ENCODE measurements at places on chromosomes 11 and 22. TPM values are rescaled to one million over a fixed set of nuclear protein-coding genes. Genes with fewer than 3 reads are reported as not detected.

Gene CLTCL1
- total RNA-seq, result 3.8 TPM

Gene CNTF
- total RNA-seq, result 1.7 TPM

Gene OR52A1
- total RNA-seq, result not detected

Gene LSP1
- 23.7 TPM for total RNA-seq

Gene CFAP300
- total RNA-seq, result 2.4 TPM

Gene MUC2
- not detected for total RNA-seq

Gene EIF1AD
- 24.7 TPM for total RNA-seq

Gene OR51B2
- not detected for total RNA-seq

Gene NCF4
- 13.2 TPM for total RNA-seq

Gene HTR3A
- total RNA-seq, result not detected

DNA sequence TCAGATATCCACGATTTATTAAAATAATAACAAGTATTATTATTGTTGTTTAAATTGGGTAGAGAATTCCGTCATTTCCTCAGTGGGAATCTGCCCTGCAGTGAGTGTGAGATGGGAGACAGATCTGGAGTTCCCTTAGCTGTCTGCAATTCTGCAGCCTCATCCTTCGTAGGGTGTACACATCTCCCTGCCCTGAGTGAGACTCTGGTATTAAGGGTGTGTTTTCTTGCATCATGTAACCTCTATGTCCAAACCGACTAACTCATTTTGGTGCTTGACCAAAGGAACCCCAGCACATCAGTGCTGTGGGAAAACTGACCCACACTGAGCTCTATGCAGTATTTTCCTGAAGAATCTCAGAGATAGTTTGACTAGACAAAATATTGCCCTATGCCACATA is 157.6 kb downstream of the LDLRAD3 start:
- DNase-seq, result no peak

- DNase-seq, result no peak
Observed at GRCh38 chr11:74948546-74948897, 369 bp downstream of the XRRA1 start.

DNA sequence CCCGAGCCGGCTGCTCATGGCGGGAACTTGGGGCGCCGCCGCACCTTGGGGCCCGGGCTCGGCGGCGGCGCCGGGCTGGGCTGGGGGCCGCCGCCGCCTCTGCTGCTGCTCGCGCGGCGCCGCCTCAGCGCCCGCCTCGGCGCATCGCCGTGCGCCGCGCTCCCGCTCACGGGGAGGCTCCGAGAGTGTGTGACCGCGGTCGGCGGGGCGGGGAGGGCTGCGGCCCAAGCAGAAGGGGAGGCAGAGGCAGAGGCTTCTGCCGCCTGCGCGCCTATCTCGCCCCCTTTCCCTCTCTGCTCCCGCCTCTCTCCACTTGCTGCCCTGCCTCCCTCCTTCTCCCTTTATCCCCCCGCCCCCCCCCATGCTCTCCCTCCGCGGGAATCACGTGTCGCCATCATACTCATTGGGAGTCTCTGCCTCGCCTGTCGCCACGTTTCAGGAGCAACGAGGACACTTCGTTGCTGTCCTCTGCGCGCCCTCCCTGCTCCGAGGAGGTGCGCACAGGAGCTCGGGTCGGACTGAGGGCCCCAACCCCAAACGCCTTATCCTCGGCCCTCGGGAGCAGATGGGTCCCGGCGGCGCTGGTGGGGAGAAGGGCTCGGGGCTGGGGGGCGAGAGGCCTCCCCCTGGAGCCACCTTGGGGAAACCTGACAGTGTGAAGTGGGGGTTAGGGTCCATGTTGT is at the start of gene GUCY1A2:
Gene GUCY1A2 (minus strand): TSS at position 258 of the 683 bp plus-strand sequence. CDS start 421 bp downstream, outside the sequence.
- no peak for DNase-seq

GRCh38 chr11:111835665-111836064 is 35.7 kb downstream of the ALG9 start:
- DNase-seq, result no peak

- DNase-seq, result no peak
Observed at GRCh38 chr11:23668324-23668723, 808.0 kb upstream of the CCDC179 start.

- DNase-seq, result no peak
Observed at GRCh38 chr22:23263651-23264555, 83.6 kb downstream of the BCR start.

DNA sequence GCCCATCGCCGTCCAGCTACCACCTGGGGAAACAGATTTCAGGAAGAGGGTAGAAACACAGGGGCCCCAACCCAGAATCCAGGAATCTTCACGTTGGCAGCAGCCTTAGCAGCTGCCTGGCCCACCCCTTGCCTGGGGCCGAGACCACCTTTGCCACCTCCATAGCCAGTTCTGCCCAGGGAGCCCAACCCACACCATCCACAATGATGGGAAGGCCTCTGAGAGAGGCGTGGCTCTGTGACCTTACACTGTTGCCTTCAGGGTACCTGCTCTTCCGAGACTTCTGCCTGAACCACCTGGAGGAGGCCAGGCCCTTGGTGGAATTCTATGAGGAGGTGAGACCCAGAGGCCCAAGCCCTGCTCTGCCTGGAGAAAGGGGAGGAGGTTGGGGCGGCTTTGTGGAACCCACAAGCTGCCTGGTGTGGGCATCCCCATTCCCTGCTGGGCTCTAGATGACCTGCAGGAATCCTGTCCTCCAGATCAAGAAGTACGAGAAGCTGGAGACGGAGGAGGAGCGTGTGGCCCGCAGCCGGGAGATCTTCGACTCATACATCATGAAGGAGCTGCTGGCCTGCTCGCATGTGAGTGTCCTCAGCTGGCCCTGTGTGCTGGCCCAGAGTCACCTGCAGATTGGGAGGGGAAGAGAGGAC is 10.0 kb upstream of the ANKRD13D start:
- DNase-seq, result no peak

GRCh38 chr11:76026281-76026680 is 180.0 kb downstream of the WNT11 start:
- DNase-seq, result no peak

GRCh38 chr11:60919320-60919719 is 4.9 kb upstream of the TMEM132A start:
- no peak for DNase-seq

DNA sequence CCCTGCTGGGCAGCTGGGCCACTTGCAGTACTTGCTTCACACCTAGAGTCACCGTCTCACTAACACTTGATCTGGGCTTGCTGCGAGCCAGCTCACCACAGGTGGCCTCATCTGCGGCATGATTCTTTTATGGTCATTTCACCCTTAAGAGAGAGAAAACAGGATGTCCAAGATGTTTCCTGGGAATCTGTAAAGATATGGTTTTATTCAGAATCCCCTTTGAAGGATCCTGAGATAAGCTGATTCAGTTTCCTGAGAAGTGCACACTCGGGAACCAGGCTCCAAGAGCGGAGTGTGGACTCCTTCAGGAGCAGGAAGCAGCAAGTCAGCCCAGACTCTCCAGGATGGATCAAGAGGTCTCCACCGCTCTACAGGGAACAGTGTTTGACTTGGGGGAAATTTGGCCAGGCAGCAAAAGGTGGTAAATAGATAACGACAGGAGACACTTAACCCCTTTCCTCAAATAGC is 21.8 kb upstream of the TP53AIP1 start:
- no peak for DNase-seq

- DNase-seq, result peak; percentile 83
Observed at GRCh38 chr11:61429691-61430582, at the start of the genes CPSF7 and SDHAF2. CPSF7 (minus strand) TSS chr11:61429975; CDS start chr11:61429235, 740 bp downstream. SDHAF2 (plus strand) TSS chr11:61430124; CDS start chr11:61430147, 23 bp downstream.

- no peak for DNase-seq
Observed at GRCh38 chr22:39430576-39431150, 26.1 kb upstream of the MGAT3 start.

- no peak for DNase-seq
Observed at GRCh38 chr11:71255800-71256479, 3.6 kb upstream of the SHANK2 start.

GRCh38 chr22:24067587-24068376 is 56.7 kb downstream of the CABIN1 start:
- no peak for DNase-seq

DNA sequence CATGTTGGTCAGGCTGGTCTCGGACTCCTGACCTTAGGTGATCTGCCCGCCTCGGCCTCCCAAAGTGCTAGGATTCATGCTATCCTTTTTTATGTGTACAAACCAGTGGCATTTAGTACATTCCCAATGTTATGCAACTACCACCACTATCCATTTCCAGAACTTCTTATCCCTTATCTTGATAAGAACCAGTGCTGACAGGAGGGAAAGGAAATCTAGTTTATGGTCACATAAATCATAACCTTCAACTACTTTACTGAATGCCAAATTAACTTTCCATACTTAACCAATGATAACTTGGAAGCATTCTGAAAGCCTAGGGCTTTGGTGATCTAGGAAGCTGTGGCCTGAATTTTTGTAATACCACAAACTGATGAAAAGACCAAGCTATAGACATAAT is 170.4 kb downstream of the SWAP70 start:
- DNase-seq, result no peak

DNA sequence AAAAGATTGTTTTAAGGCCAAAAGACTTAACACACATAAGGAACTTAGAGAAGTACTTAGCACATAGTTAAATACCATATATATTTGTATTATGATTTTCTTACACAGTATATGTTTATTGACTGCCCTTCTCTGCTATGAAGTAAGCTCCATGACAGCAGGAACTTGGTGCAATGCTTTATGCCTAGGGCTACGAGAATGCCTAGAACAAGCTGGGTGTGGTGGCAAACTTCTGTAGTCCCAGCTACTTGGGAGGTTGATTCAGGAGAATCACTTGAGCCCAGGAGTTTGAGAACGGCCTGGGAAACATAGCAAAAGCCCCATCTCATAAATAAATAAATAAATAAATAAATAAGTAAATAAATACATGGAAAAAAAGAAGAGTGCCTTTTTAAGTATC is 1.9 kb downstream of the SLC5A12 start:
- DNase-seq, result no peak

DNA sequence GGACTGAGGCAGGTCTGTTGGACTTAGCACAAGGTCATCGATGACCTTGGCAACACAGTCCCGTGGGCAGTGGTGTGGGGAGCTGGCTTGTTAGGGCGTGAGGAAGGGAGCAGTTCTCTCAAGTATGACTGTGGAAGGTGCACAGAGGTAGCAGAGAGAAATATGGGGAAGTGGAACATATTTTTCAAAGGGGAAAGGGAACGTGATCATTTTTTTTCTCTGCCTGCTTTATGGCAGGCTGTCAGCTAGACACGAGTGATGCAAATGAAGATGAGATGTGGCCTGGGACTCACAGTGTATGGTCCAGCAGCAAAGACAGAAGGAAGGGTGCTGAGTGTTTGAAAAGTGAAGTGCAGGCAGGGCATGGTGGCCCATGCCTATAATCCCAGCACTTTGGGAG is 30.6 kb downstream of the ADAMTS8 start:
- no peak for DNase-seq

Measured in esophagus squamous epithelium (tissue), 5 donors.